Thyroid gland (tissue), 4 donors: ENCODE measurements at places on chromosomes 7 and 10. TPM values are rescaled to one million over a fixed set of nuclear protein-coding genes. Genes with fewer than 3 reads are reported as not detected.

Gene NUTM2B
- 1.9 TPM for total RNA-seq

- no peak for DNase-seq
Observed at GRCh38 chr7:99672573-99672972, 7.2 kb downstream of the CYP3A5 start.

DNA sequence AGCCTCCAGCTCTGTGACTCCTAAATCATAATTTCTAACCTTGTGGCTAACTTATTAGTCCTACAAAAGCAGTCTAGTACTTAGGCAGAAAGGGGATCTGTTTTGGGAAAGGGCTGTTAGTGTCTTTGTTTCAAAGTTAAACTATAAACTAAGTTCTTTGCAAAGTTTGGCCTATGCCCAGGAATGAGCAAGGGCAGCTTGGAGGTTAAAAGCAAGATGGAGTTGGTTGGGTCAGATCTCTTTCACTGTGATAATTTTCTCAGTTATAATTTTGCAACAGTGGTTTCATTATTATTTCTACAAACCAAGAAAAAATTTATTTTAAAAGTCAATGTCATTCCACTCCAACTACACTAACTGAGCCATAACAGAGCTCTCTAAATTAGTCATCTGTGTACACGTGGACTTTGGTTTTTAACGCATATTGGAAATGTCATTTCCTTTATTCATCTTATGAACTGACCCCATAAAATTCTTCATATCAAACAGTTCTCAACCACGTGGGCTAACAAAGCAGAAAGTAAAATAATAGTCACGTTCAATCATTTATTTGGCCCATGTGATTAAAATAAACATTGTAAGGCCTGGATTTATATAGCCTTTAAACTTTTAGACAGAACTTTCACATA lies 143.2 kb upstream of the C7orf33 start:
- DNase-seq = no peak

GRCh38 chr10:56551037-56551436 lies 190.0 kb upstream of the ZWINT start:
- DNase-seq = no peak

- DNase-seq = no peak
Observed at GRCh38 chr7:77200542-77200941, 923 bp upstream of the FGL2 start.

GRCh38 chr10:123000155-123000554 lies 8.4 kb downstream of the IKZF5 start:
- no peak for DNase-seq

DNA sequence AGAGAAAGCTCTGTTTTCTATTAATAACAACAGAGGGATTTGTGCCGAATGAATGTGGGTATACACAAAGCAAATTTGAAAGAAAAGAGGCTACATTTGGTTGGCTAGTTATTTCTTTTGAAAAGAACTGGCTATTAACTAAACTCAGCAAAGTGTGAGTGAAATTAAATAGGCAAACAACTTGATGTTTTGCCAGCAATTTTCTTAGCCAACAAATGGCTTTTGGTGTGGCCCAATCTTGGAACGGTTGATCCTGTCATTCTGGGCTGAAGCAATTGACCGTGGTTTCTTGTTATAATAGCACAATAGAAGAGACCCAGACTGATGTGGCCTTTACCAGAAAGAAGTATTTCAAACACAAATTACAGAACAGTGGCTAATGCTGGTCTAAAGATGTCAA lies 898.6 kb downstream of the KCNMA1 start:
- no peak for DNase-seq

DNA sequence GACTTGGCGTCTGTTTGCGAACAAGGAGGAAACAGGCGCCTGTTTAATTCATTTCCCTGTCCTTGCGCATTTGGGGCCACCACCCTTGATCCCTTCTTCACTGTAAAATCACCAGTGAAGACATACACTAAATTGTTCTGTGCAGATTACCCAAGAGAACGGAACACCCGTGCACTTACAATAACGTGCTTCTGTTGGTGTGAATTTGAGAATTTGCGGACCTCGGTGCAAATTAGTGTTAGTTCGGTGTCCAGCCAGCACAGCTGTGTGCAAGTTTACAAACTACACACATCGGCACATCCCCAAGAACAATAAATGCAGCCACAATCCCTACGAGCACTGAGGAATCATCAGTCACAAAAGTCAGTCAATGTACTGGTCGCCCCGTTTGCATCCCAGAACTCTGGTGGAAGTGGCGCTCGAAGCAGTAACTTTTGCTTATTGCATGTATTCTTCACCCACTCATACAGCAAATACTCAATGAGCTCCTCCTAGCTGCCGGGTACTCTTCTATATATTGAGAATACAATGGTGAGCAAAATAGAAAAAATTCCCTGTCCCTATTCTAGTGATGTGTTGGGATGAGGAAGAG lies 786 bp upstream of the CNOT4 start:
- DNase-seq = no peak

DNA sequence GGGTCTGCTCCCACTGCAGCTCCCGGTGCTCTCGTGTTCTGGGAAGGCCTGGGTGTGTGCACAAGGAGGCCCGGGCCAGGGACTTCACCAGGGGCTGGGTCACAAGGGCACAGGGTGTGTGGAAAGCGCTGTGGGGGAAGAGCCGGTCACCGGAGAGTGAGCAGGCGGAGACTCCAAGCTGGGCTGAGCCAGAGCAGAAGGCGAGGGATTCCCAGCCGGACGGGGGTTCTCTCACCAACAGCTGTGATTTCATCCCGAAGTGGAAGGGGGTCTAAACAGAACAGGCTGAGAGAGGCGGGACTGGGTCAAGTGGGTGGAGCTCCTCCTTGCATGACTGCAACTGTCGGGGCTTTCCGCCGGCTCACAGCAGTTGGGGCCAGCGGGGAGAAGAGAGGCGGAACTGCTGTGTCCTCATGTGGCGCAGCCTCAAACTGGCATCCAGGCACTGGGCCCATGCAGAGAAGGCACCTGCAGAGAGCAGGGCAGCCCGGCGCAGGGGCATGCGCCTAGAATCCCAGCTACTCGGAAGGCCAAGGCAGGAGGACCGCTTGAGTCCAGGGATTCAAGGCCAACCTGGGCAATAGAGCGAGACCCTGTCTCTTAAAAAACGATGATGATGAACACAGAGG lies 7.6 kb upstream of the ORAI2 start:
- peak; percentile 35 for DNase-seq

DNA sequence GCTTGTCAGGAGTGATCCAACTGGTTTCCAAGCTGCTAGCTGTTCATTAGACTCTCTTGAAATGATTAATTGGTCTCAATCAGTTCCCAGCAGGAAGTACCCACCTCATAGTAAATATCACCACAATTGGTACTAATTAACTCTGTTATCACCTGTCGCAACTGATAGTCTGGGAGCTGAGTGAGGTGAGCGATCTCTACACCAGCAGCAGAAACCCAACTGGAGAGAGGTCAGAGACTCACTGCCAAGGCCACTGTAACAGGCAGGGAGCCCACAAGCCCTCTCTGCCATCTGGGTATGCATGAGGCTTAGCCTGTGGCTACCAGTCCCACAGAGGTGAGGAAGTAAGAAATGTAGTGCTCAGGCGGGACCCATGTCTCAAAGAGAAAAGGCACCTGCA lies 245.5 kb downstream of the DYNC1I1 start:
- no peak for DNase-seq

Gene PMS2
- 15.9 TPM for total RNA-seq

Gene PGAM2
- total RNA-seq = 12.3 TPM

Gene CD36
- 145 TPM for total RNA-seq

Gene CCL24
- not detected for total RNA-seq

- peak; percentile 59 for DNase-seq
Observed at GRCh38 chr7:22445140-22445743, 54.7 kb downstream of the STEAP1B start.

DNA sequence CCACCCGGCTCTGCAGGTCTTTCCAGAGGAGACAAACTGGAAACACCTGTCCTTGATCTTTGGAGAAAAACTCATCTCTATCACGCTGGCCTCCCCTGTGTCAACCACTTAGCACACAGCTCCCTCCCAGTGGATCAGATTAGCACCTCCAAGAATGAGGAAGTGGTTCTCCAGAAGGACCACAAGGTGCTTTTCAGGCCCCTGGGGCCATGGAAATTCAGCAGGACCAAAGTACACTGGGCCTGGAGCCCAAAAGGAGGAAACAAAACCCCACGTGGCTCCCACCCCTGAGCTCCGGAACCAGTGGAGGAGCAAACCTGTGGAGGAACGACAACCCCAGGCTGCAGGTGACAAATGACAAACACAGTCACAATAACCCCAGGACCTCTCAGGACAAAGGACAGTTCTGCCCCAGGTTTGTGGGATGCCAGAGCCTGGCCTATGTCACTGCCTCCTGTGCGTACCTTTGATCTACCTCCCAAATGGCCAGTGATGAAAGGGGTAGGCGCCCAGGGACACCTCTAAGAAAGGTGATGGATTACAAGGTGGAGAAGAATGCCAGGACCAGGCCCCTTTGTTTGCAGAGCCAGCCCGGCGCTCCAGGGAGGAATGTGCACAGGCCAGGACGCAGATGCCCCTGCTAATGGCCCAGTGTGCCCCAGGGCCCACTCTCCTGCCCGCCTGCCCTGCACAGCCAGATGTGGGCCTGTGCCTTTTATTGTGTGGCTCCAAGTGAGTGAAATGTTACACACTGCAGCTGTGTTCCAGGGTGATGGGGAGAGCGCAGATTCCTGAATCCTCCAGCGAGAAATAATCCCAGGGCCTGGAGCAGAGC lies 5.7 kb downstream of the TNS3 start:
- DNase-seq = peak; percentile 74

DNA sequence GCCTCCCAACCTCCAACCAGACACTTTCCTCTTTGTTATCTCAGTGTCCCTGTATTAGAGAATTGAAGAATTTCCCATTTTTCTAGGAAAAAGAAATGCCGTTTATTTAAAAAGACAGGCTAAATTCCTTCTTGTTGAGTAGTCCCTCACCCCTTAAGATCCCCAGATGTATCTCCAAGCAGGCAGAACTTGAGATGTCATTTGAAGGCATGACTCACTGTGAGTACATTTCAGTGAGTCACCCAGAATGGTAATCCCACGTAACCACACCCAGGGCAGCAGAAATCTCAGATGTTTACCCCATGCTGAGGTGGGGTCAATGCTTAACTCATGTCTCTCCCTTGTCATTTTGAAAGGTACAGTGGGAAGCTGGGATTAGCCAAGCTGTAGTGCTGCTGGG lies 4.4 kb downstream of the ZNF655 start:
- no peak for DNase-seq

- DNase-seq = no peak
Observed at GRCh38 chr7:34282271-34282670, 375.7 kb upstream of the NPSR1 start.

DNA sequence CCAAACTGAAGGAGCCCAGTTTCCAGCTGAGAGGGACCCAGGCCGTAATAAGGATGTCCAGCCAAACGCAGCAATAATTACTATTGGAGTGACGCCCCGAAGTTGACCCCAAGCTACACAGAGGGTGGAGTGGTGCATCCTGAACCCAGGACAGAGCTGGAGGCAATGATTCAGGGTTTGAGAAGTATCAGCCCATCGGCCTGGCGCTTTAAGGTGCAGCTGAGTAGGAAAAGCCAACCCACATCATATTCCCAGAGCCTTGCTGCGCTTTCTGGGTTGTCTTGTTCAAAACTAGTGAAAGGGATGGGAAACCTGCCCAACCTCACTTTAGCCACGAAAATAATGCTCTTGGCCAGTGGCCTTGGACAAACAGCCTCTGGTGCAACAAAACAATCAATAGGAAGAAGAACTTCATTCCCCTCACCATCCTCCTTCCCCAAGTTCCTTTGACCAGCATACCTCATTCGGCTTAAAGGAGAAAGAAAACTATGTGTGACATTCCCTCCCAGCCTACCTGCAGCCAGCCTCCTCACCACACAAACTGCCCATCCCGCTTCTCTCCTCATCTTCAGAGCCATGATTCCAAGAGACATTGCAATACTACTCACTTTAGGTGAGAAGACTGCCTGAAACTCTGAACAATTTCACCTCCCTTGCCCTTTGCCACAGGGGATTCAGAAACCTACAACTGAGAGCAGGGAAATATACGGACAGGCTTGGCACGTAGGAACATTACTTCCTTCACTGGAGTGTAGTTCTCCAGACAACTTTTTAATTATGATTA lies 217.2 kb upstream of the MKLN1 start:
- DNase-seq = peak; percentile 31

GRCh38 chr10:93376372-93377293 lies 105.5 kb downstream of the MYOF start:
- peak; percentile 73 for DNase-seq

Gene NPFFR1
- under 0.01 TPM for total RNA-seq

- DNase-seq = no peak
Observed at GRCh38 chr7:51727441-51727840, 410.8 kb upstream of the COBL start.

DNA sequence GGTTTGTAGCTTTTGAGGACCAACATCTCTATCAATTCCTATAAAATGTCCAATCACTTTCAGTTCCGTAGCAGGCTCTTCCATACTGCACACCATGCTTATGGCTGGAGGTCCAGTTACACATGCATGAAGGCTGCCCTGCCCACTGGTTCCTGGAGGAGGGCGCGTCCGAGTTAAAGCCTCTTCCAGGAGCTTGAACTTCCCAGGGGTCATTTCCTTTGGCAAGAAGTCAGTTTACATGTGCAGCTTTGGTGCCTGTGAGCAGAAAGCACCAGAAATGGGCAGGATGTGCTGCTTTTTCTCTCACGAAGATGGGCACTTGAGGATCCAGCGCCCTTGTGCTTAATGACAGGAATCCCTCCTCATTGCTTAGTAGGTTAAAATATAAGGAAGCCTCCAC lies 17.6 kb upstream of the PHYH start:
- no peak for DNase-seq

GRCh38 chr7:141700848-141701371 lies 1.1 kb downstream of the DENND11 start:
- DNase-seq = peak; percentile 10

DNA sequence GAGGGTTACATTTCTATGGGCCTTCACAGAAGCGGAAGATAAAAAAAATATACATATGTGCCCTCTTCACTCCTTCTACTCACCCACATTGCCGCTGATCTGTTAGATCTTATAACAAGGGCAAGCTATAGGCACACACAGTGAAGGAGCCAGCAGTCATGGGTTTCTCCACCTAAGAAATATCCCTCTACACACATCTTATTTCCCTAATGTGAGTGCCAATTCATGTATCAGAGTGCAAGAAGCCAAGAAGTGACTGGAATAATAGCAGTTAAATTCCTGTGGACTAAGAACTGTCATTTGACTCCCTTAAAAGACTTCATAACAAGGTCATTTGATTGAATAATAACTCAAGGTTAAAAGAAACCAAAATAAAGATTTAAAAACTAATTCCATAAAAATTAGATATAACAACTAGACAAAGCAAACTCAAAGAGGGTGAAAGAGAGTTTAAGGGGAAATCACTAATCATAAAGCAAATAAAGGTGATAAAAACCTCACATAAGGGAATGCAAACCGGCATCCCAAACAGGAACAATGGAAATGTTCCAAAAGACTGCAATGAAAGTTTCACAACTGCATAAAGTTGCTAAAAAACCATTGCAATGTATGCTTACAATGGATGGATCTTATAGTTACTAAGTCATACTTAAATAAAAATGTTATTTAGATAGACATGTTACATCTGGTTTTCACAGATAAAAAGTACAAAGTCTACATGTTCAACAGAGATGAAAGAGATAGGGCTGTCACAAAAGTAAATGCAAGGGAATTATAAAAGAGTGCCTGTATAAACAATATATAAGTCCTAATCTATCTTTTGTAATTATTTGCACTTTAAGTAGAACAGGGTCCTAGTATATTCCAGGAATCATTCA lies 42.8 kb downstream of the ARHGAP21 start:
- DNase-seq = no peak

GRCh38 chr10:110495731-110496552 lies 1.8 kb upstream of the DUSP5 start:
- DNase-seq = peak; percentile 13
